ELR (cell line): ENCODE measurements at places on chromosomes 2 and 18.
A peak's percentile ranks its signal among the peaks of the same experiment; 100 is the strongest.

GRCh38 chr2:125561302-125561701, 1094.7 kb upstream of the GYPC start:
- DNase-seq = no peak

GRCh38 chr2:151967829-151968722, 130.8 kb downstream of the CACNB4 start:
- DNase-seq = no peak

GRCh38 chr18:70334728-70335329, 46.0 kb downstream of the SOCS6 start:
- no peak for DNase-seq

GRCh38 chr2:201959626-201960025, 74.0 kb upstream of the FZD7 start:
- DNase-seq = no peak

GRCh38 chr18:79102886-79103285, 33.7 kb downstream of the ATP9B start:
- DNase-seq = no peak

DNA sequence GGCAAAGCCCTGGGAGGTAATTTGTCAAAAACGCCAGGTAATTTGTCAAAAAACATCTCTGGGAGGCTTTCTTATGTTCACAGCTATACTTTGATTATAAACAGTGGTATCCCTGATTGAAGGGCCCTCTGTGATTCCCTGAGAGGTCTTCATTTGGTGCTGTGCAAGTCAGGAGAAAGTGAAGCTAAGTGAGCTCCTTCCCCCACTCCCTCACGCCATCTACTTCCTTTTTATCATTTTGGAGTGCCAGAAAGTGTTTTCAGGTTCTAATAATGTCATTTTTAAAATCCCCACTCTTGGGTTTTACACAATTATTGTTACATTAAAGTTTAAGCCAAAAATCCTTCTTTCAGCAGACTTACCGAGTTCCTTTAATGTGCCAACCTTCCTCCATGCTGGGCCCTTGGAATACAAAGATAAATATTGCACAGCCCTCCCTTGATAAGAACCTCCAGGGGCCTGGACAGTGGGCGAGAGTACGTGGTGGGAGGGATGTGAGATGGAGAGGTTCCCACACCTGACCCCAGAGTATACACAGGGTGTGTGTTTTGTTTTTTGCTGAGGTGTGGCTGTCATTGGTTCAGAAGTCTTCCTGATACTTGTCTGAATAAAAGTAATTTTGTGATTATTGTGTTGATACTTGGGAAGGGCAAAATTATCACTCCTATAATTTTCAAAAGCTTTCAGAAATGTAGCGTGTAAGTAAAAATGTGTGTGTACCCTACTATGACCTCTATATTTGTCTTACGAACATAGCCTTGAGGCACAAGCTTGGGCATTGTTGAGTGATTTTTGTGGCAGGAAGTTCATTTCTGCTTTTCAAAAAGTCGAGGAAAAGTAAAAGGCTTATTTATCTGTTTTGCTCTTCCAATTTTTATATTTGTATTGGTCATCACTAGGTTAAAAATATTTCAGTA, 8.2 kb downstream of the MAPRE2 start:
- peak; percentile 42 for DNase-seq

DNA sequence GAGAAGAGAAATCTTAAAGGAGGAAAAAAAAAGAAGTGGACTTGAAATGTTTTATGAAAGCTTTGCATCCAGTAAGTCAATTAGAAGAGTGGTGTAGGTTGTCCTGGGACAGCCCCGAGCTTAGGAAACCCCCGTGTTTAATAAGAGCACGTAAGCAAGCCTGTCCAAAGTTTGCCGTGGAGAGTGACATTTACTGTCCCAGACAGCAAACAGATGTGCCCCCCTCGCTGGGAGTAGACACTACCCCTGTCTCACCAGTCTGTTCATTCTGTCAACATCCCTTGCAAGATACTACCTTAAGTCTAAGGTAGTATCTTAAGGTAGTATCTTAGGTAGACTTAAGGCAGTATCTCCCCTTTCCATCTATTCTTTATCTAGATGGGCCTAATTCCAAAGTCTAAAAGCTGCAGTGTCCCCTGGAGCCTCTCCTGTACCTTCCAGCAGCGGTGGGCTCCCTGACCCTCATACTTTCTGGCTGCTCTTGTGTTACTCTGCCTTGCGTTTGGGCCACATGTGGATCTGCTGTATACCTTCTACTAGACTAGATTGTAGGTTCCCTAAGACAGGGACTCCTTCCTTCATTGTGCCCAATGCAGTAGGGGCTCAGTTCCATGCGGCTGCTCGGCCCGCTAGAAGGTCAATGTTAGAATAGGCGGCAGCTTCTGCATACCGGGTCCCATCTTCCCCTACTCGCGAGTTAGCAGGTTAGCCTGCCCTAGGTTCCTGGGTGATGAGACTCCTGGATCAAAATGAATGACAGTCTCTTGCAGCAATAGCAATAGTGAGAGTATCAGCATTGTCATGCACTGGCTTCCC, 244.1 kb downstream of the GBX2 start:
- no peak for DNase-seq

DNA sequence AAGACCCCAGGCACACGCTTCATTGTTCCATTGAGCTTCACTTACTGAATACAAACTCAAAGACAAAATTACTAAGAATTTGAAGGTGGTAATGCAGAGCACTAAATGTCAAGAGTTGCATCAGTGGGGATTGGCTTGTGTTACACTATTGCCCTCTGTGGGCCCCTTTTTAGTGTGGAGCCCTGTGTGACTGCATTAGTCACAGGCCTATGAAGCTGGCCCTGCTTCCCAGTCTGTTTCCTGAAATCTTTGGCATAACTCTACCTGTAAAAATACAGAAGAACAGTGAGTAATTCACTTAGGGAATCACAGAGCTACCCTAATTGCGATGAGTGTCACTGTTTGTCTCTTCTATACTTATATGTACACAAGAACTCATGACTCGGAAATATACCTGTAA, 40.0 kb upstream of the STPG4 start:
- DNase-seq = peak; percentile 78

DNA sequence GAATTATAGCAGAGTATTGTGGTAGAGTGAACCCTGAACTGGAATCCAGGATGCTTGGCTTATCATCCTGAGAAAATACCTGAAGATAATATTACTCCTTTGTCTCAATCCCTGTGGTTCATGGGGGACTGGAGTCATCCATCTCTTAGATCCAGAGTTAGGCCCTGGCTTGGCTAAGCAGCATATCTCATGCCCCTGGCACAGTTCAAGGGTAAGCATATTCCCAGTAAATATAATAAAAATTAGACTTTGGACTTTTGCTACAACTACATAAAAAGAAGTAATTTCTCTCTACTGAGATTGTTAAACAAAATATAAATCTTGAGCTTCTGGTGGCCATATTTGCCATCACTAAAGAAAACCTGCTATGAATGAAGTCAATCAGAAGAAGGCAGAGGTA, 47.7 kb upstream of the STK39 start:
- no peak for DNase-seq

DNA sequence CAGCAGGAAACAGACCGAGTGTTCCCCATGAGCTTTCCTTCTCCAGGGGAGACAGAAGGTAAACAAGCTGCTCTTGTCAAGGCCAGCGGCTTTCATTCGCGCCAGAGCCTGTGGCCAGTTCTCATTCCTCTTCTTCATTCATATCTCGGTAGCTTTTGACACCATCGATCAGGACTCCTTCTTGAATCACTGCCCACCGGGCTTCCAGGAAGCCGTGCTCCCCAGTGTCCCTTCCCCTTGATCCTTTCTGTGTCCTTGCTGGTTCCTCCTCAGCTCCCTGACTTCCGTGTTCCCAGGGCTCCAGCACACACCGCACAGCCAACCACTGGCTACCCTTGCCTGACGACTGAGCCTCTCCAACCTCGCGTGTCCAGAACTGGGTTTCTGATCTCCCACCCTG, 14.1 kb downstream of the SLC66A3 start:
- DNase-seq = no peak

DNA sequence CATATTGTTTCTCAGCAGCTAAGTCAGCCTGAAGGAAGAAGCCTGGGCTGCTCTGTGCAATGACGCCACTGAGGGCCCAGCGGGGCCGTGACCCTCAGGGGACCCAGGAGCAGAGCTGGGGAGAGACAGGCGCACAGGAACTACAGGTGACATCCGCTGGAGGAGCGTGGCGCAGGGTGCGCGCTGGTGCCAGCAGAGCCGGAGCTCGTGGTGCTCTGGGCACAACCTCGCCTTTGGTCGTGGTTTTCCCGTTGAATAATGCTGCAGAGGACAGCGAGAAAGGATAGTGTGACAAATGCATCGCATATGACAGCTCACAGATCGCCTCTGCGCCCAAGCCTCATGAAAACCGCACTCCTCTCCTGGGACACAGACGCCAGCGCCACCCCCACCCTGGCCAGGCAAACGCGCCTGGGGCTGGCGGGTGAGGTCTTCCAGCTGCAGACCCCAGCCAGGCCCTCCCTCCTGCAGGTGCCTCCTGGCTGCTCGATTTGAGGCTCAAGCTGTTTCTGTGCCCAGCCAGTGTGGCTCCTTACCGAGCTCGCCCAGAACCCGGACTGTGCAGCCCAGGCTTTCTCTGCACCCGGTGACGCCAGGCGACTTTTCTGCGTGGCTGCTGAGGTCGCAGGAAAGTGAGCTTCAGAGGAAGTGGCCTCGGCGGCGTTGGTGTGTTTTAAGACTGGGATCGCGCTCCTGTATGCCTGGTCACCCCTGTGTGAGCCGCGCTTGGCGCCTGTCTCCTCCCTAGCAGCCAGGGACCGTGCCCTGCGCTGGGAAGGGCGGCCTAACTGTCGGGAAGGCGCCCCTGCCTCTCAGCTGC, 583.1 kb upstream of the HS6ST1 start:
- DNase-seq = no peak

DNA sequence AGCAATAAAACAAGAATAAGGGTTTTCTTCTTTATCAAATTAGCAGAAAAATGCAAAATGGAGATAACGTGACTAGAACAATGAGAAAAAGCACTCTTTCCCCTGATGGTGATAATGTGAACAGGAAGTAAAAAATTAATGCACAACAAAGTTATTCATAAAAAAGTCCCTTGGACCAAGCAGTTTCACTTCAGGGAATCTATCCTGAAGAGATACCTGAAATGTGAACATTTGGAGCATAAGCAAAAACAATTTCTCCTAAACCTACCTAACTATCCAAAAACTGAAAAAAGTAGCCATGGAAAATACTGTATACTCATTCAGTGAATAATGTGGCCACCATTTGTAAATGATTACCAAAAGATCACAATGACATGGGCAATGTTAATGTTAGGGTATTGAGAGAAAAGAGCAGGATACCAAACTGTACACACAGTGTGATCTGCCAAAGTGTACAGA, 48.7 kb downstream of the TRIP12 start:
- no peak for DNase-seq

DNA sequence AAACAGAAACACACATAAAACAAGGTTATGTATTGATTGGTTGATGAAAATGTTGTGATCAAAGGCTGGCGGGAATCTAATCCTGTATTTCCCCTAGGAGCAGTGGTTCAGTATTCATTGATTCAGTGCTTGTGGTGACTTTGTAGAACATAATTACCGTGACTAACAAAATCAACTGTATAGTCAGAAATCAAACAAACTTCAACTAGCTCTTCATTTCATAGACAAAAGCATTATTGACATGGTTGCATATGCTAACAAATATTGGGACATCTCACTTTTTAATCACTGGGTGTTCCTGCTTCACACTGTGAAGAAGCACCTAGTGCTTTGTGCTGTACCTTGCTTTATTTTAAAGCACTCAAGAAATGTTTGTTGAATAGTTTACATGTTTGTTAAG, 41.4 kb downstream of the USP14 start:
- DNase-seq = no peak

- no peak for DNase-seq
Measured at GRCh38 chr2:46384457-46384815, 87.2 kb downstream of the EPAS1 start.

GRCh38 chr2:112680666-112681101, 34.9 kb downstream of the SLC20A1 start:
- DNase-seq = no peak

GRCh38 chr2:72982219-72982618, 64.9 kb downstream of the EMX1 start:
- DNase-seq = peak; percentile 8

DNA sequence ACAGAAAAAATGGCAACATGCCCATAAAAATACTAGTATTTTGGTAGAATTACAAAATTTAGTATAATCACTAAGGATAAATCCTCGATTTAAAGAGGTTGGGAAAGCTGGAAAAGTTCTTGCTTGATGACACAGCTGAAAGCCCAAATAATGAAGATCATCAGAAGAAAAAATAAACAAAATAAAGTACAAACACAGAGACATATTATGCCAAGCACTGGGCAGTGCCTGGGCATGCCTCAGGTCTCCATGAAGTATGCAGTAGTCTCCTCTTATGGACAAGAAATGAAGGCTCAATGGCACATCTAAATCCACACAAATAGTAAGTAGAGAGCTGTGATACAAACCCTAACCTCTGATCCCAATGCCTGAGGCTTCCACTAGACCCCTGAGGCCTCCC, 57.7 kb downstream of the RNU4ATAC start:
- no peak for DNase-seq

DNA sequence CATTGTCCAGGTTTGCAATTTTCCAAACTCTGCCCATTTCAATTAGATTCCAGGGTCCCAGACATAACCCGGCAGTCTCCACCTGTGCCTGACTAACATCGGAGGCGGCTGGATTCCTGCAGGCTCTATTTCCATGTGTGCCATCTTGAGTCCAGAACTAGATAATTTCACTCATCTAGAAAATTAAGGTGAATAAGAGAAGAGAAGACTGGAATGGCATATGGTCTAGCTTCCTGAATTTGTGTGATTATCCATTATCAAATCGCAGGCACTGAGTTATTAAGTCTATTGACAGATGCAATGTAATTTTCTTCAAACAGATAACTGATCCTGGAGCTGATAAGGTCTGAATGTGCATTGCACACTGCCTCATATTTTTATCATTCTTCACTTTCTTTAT, 305.2 kb downstream of the ETAA1 start:
- DNase-seq = no peak
